Activated CD4-positive, alpha-beta T cell treated with anti-CD3 and anti-CD28 coated beads for 4 hours (primary cell): ENCODE measurements at places on chromosomes 2 and 18.

DNA sequence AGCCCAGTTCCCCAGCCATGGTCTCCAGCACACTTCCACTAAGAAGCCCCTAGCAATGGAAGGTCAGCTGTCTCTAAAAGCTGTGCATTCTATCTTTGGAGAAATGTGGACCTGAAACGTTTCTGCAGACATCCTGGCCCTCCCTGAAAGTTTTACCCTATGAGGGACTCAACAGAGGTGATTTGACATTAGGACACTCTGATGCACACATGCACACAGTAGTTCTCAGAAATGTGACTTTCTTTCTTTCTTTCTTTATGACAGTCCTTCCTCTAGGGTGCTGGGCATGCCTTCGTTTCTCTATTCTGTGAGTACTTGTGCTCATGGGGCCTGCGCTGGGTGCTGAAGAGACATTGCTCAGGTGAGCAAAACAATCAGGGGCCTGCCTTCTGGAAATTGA, 857.3 kb downstream of the RNF144A start:
- DNase-seq = no peak

DNA sequence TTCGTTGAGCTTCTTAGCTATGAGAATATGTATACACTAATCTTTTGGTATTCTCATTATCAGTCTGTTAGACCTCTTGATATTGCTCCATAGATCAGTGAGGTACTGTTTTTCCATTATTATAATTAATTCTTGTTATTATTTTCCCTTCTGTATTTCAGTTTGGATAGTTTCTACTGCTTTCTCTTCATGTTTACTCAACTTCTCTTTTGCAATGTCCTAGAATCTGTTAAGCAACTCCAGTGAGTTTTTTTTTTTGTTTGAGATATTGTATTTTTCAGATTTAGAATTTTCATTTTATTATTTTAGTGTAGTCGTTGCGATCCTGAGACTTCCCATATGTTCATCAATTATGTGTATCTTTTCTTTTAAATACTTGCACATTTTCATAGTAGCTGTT, 260.8 kb downstream of the SETBP1 start:
- no peak for DNase-seq

DNA sequence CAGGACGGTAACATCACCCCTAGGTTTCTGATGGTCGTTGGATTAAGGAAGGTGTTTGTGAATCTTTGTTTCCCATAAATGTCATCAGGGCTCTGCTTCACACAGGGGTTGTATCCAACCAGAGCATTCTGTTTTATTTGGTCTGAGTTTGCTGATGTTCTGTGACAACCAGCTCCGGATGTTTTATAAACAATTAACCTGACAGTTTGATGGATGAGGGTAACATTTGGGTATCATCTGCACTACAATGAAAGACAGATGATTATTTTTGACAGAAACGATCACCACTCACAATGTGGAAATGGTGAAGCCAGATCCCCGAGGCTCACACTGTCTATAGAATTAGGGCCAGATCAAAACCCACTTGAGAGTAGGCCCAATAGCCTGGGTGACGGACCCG, 107.1 kb downstream of the CDC42EP3 start:
- DNase-seq = no peak

- DNase-seq = no peak
Observed at GRCh38 chr2:11896386-11896785, 150.0 kb downstream of the LPIN1 start.

DNA sequence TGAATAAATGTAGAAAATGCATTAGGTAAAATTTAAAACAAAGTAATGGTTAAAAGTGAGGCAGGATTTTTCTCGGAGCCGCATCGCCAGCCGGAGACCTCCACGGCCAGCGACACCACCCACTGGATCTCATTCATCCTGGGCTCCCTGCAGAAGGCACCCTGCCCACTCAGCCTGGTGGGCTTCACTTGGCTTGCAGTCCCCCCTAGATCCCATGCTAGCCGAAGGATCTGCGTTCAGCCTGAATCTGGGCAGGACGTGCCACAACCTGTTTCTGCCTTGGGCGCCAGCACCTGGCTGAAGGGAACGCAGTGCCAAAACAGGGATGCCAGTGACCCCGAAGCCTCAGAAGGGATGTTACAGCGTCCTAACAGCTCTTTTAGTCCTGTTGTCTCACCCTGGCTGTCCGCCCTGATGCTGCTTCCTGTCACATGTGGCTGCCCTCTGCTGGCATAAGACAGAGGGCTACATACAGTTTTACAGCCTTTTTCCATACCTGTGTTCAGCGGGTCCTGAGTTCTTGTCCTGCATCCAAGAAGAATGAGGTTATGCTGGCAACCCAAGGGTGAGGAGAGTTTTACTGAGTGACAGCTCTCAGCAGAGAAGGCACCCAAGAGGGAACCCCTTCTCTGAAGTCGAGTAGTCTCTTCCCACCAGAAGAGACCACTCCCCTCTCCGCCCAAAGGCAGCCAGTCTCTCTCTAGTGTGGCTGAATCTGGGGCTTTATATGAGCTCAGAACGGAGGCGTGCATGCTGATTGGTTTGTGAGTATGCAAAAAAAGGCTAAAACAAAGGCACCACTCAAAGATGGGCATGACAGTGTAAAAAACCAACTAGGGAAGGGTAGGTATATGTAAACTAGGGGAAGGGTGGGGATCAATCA, 173.1 kb upstream of the GYPC start:
- no peak for DNase-seq
